ENCODE measurements at places on chromosomes 2 and 18. TPM values are rescaled to one million over a fixed set of nuclear protein-coding genes. Genes with fewer than 3 reads are reported as not detected.

The FIGN gene
- polyA plus RNA-seq: 1.7 TPM

The RPRD1A gene
- polyA plus RNA-seq: 22.7 TPM

The FRZB gene
- 6.4 TPM for polyA plus RNA-seq

The SPHKAP gene
- polyA plus RNA-seq: 0.11 TPM

The CIB4 gene
- polyA plus RNA-seq: 0.16 TPM

The UGT1A4 gene
- polyA plus RNA-seq: not detected

The MPHOSPH10 gene
- 10.4 TPM for polyA plus RNA-seq

The APLF gene
- 0.45 TPM for polyA plus RNA-seq

The VWA3B gene
- not detected for polyA plus RNA-seq

The SIX3 gene
- not detected for polyA plus RNA-seq

The C2orf78 gene
- polyA plus RNA-seq: not detected

The RAD51AP2 gene
- polyA plus RNA-seq: not detected

The HOXD1 gene
- polyA plus RNA-seq: 0.83 TPM

The KIF1A gene
- polyA plus RNA-seq: 0.11 TPM
